Activated T-helper 1 cell treated with anti-CD3 and anti-CD28 coated beads, Interleukin-12 subunit alpha, Interleukin-12 subunit beta, Interleukin-2, Interleukin-4 antibody, amounts not matched to agents 30 ng/mL and 10 ng/mL and 1 ng/mL, durations not matched to agents 14 hours and 24 hours and 36 hours (primary cell): ENCODE measurements at places on chromosomes 11 and 22. TPM values are rescaled to one million over a fixed set of nuclear protein-coding genes. Genes with fewer than 3 reads are reported as not detected.

DNA sequence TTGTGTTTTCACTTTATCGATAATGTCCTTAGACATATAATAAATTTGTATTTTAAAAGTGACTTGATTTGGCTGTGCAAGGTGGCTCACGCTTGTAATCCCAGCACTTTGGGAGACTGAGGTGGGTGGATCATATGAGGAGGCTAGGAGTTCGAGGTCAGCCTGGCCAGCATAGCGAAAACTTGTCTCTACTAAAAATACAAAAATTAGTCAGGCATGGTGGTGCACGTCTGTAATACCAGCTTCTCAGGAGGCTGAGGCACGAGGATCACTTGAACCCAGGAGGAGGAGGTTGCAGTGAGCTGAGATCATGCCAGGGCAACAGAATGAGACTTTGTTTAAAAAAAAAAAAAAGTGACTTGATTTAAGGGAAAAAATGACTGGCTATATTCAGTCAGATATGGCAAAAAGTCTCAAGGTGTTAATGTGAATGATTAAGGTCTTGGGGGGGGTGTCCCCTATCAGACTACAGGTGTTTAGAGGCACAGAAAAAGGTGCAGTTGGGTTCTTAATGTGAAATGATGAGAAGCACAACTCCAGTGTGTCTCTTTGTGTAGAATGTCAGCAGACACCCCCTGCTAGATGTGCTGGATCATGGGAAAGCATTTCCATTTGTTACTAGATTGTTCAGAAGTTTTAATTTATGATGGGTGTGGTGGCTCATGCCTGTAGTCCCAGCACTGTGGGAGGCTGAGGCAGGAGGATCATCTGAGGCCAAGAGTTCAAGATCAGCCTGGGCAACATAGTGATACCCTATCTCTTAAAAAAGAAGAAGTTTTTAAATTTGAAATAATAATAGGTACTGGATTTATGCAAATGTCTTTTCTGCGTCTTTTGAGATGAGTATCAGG is 17.0 kb downstream of the NEAT1 start:
- no peak for DNase-seq

NRIP3 gene
- 4.4 and 4.8 TPM in 2 replicates for total RNA-seq

DNA sequence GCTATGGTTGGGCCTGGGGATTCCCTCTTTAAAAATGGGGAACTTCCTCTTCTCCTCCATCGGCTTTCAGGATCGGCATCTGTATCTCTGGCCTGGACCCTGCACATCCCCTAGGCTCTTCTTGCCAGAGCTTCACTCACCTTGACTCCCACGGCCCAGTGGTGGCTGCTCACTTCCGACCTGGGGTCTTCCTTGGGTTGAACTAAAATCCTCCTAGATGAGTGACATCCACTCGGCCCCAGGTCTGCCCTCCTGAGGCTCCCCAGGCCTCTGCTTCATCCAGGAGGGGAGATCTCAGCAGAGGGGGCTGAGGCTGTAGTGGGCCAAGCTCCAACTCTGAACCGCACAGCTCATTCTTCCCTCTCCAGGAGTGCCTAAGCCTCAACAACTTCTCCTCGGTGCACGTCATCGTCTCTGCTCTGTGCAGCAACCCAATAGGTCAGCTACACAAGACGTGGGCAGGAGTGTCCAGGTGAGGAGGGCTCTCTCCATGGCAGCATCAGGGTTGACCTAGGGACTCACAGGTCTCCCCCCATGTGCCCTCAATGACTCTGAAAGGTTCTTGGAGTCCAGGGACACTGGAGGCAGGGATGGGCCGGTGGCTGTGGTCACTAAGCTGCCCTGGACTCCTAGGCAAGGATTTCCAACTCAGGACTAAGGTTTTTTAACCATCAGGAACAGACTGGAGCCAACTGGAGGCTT is 3.3 kb downstream of the RGL4 start:
- no peak for DNase-seq

GRCh38 chr11:75873417-75874221 is 58.6 kb downstream of the UVRAG start:
- no peak for DNase-seq

DNA sequence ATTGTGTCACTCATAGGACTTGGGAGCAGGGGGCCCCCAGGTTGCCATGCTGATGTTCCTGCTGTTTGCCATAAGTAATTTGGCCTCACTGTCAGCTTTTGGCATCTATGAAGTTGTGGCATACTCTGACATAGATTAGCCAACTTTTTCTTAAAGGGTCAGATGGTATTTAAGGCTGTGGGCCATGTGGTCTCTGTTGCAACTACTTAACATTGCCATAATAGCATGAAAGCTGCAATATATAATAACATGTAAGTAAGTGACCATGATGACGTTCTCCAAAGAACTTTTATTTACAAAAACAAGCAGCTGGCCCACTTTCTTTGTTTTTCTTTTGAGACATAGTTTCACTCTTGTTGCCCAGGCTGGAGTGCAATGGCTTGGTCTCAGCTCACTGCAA is 2.2 kb upstream of the TMEM216 start:
- DNase-seq: no peak

AGBL2 gene
- total RNA-seq: 3.2 and 5.5 TPM in 2 replicates

TYMP gene
- total RNA-seq: 57.2 and 59.9 TPM in 2 replicates

GRCh38 chr22:28030473-28030872 is 111.4 kb upstream of the PITPNB start:
- DNase-seq: no peak

PARVA gene
- total RNA-seq: not detected in 2 replicates

GRCh38 chr11:20158597-20159257 is 1.5 kb downstream of the DBX1 start:
- no peak for DNase-seq

DNA sequence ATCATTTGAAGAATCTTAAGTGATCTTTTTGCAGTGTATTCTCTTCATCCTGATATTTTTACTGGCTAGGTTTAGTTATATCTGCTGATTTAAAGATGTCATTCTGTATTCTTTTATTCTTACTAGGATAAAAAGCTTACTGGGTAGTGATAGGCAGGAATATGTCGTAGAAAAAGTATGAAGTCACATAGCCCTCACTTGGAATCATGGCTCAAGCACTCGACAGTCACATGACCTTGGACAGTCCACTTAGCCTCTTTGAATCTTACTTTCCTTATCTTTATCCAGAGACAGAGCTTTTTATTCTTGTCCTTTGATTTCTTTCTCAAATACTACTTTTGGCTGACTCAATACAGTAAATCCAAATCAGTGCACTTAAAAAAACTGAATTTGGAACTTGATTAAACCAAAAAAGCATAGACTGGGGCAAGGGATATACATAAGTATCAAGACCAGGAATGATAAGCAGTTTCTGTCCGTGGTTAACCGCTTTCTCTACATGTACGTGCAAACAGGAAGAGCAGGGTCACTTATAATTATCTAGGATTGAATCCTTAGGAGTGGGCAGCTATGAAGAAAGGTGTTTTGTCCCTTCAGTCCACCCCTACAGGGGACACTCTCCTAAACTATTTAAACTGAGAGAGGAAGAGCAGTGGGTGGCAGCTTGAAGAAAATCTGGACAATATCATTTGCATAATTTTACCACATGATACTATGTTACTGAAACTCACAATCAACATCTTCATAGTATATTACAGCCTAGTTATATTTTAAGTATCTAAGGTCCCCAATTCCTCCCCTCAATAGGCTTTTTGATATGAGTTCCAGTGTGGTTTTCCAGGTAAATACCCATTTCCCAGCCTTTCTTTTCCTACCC is 8.0 kb downstream of the MMP7 start:
- no peak for DNase-seq

DNA sequence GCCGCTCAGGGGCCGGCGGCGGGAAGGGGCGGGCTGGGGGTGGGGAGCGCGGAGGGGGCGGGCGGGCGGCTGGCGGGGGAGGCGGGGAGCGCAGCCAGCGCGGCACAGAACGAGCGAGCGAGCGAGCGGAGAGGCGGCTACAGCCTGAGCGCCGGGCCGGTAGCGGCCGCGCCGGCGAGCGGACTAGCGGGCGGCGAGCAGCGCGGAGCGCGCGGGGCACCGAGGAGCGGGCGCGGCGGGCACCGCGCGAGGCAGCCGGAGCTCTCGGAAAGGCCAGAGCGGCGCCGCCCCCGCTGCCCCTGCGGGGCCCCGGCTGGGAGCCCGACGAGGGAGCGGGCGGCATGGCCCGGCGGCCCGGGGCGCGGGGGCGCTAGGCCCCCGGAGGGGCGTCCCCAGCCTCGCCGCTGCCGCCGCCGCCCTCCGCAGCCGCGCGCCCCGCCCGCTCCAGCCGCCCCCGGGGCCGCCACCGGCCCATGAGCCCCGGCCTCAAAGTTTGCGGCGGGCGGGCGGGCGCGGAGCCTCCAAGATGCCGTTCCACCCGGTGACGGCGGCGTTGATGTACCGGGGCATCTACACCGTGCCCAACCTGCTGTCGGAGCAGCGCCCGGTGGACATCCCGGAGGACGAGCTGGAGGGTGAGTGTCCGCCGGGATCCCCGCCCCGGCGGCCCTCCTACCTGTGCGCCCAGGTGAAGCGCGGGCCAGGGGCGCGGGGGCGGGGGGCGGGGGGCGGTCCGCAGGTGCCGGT is at the start of gene CABP7:
Gene CABP7, plus strand, starts transcription at position 105 of the 747 bp plus-strand sequence. Its CDS starts 422 bp downstream, at position 527.
- DNase-seq: no peak

- no peak for DNase-seq
These were observed 65.5 kb upstream of the EMID1 start for GRCh38 chr22:29139965-29140782.

DNA sequence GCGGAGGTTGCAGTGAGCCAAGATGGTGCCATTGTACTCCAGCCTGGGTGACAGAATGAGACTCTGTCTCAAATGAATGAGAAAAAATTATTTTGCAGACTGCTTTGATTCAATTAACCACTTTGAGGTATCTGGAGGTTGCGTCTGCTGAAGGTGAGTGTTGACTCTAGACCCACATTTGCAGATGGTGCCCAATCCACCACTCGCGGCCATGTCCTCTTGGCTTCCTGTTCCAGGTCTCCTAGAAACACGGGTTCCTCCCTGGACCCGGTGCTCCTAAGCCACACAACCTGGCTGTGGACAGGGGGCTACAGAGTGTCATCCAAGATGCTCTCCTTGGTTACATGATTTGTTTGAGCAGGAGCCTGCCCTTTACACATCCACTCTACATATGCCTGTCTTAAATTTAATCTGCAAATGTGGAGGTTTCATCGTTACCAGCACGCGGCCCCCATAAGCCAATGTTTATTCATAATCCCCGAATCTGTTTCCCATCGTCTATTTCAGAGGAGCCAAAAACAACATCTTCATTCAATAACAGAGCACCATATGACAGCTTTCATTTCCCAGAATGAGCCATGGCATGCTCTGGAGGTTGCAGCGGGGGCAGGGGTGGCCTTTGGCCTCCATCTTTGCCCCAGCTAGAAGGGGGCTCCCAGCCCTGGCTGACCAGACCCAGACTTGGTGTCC is 377.2 kb downstream of the CTTN start:
- DNase-seq: no peak

CECR2 gene
- 0.05 and 0.18 TPM in 2 replicates for total RNA-seq

ANKK1 gene
- not detected in 2 replicates for total RNA-seq

DNA sequence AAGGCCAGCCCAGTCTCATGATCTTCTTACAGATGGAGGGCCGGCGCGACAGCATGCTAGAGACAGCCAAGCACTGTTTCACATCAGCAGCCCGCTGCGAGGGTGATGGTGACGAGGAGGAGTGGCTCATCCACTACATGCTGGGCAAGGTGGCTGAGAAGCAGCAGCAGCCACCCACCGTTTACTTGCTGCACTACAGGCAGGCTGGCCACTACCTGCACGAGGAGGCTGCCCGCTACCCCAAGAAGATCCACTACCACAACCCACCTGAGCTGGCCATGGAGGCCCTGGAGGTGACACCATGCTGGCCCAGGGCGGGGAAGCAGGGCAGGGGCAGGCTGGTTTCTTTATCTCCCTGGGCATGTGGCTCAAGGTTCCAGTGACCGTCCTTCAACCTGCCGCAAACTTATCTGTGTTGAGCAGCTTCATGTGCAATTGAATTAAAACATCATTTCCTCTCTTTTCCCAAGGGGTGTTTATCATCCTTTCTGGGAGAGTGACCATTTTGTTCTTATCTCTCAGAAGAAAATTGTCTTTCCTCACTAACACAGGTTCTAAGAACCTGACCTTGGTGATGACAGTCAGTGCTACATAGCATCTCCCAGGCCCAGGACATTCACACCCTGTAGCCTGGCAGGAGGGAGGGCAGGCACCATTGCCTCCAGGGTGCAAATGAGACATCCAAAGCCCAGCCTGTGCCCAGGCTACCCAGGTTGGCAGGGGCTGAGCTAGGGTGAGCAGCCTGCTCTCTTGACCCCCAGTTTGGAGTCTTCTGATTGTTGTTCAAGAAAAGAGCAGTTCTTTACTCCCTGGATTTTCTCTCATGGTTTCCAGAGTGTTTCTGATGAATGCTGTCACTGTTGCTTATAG is 80.7 kb downstream of the CABIN1 start:
- DNase-seq: no peak

DNA sequence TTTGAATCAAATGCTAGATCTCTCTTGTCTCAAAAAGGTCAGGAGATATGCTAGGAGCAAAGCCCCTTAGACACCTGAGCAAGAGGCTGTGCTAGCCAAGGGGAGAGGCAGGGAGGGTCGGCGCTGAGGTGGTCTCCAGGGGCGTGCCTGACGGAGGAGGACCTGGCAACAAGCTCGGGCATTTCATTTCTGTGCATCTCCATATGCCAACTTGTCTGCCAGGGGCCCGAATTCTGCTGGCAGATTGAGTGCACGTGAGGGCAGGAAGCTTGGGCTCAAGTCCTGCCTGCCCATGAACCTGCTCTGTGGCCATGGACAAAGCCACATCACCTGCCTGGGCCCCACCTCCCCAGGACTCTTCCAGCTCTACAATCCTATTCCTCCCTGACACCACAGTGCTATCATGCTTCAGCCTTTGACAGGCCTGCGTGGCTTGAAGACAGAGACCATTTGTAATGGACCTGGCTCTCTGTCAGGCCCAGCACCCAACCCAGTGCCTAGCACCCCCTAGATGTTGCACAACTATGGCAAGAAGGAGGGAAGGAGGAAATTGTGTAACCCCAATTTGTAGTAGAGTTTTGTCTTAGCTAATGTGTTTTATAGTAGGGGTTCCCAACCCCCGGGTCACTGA is 16.3 kb upstream of the VSIG10L2 start:
- DNase-seq: no peak

DNA sequence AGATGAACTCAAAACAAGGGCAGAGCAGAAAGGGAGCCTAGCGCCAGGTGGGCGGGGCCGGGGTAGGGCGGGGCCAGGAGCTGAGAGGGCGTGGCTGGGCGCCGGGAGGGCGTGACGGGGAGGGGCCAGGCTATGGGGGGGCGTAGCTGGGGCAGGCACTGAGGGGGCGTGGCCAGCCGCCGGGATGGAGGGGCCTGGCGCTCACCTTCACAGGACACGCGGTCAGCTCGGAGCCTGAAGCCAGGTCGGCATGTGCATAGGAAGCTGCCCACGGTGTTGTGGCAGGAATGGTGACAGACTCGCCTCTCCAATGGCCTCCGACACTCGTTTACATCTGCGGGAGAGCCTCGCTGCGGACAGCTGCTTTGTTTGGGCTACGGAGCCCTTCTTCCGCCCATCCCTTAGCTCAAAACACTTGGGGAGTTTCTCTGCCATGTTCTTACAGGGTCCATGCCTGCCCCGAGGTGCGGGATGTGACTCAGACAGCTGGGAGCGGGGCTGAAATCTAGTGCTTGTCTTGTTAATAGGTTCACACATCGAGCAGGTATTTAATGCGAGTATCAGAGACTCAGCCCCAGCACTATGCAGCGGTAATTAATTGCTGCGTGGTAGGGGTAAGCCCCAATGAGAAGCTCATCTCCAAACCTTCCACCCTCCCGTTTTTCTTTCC is 13.4 kb downstream of the VWCE start:
- DNase-seq: no peak

ENDOD1 gene
- 33.8 and 34.3 TPM in 2 replicates for total RNA-seq
